ENCODE measurements at places on chromosomes 2 and 18.
A peak's percentile ranks its signal among the peaks of the same experiment; 100 is the strongest.

DNA sequence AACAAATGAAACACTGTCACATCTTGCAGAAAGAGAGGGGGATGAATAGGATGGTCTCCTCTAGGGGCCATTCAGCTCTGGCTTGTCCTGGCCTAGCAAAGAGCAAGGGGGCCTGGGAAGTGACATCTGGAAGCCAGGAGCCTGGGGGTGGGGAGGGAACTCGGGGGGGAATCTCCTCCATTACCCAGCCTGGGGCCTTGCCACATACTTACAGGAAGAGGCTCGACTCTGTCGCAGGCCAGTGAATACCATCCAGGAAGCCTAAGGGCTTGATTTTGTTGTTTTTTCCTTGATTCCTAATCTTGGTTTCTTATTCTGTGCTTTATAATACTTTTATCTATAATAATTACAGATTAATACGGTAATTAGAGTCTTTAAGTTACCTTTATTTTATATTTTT, 797.5 kb upstream of the ID2 start:
- no peak for DNase-seq

DNA sequence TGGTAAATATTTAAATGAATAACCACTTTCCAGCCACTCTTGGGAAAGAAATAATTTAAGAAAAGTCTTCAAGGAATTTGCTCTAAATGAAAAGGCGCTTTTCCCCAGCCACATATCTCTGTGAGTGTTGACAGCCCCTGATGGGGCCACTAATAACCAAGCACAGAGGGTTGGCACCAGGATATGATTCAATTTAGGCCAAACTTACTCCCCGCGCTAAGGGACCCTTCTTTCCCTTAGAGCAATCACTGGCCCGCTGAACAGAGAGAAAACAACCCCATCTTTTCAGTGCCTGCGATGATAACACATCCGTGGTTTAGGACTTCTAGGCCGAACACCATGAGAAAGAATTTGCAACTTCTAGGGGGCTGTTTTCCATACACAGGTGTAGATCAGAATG, 310.8 kb downstream of the EIPR1 start:
- DNase-seq: no peak

DNA sequence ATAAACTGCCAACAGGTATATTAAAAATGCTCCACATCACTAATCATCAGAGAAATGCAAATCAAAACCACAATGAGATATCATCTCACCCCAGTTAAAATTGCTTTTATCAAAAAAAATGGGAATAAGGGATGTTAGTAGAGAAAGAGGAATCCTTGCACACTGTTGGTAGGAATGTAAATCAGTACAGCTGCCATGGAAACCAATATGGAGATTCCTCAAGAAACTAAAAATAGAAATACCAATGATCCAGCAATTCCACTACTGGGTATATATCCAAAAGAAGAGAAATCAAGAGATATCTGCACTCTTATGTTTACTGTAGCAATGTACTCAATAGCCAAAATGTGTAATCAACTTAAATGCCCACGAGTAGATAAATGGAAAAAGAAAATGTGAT, 40.6 kb downstream of the ZRANB3 start:
- DNase-seq: no peak

DNA sequence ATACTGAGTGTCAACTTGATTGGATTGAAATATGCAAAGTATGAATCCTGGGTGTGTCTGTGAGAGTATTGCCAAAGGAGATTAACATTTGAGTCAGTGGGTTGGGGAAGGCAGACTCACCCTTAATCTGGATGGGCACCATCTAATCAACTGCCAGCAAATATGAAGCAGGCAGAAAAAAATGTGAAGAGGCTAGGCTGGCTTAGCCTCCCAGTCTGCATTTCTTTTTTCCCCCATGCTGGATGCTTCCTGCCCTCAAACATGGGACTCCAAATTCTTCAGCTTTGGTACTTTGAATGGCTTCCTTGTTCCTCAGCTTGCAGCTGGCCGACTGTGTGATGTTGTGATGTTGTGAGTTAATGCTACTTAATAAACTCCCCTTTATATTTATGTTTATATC, 577.4 kb downstream of the CPS1 start:
- DNase-seq: no peak

DNA sequence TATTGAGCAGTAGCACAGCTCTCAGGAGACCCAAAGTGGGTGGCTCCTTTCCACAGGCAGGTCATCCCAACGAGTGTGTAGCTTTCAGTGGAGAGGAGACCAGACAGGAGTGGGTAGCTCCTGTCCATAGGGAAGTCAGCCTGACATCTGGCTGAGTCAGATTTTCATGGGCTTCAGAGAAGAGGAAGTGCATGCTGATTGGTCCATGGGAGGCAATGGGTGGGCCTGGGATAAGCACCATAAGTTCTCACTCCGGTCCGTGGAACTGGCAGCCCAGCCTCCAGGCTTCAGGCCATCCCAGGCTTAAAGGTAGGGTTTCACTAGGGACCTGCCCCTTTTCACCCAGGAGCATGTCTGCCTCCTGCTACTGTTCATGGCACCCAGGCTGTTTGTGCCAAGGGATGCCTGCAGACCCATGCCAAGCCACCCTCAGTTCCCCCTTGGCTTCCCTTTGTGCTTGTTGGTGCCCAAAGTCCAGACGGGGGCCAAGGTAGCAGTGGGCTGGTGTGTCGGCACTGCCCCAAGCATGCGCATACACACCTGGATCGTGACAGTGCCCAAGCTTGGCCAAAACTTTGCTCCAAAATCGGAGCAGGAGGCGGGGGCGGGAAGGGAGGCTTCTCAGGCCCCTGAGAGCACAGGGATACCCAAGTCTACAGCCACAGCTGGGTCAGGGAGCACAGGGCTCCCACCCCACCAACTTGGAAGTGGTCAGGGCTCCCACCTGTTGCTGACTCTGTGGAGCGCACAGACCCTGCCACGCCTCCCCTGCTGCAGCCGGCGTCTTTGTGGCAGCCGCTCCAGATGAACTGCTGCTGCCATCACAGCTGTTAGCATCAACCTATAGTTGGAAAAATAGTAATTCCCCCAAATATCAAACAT, 26.4 kb downstream of the MARCHF7 start:
- no peak for DNase-seq

- DNase-seq: no peak
These were observed 103.4 kb downstream of the ALPK2 start for GRCh38 chr18:58525517-58525916.

- DNase-seq: no peak
These were observed 893.0 kb upstream of the CHAC2 start for GRCh38 chr2:52874466-52875106.

DNA sequence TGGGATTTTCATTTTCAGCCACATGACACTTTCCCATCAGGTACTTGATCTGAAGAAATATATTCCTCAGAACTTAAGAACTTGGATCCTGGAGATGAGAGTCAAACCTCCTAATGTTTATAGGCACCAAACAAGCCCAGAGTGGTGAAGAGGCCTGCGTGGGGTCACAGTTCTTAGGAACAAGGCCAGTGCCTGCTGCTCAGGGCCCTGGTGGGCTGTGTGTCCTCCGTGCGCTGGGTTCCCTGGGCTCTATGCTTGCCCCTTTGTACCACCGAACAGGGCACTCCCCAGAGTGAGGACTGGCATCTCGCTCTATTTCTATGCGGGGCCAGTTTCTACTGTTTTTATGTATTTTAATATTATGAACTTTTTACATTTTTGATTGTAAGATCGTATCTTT, 76.0 kb upstream of the RBM44 start:
- DNase-seq: no peak

DNA sequence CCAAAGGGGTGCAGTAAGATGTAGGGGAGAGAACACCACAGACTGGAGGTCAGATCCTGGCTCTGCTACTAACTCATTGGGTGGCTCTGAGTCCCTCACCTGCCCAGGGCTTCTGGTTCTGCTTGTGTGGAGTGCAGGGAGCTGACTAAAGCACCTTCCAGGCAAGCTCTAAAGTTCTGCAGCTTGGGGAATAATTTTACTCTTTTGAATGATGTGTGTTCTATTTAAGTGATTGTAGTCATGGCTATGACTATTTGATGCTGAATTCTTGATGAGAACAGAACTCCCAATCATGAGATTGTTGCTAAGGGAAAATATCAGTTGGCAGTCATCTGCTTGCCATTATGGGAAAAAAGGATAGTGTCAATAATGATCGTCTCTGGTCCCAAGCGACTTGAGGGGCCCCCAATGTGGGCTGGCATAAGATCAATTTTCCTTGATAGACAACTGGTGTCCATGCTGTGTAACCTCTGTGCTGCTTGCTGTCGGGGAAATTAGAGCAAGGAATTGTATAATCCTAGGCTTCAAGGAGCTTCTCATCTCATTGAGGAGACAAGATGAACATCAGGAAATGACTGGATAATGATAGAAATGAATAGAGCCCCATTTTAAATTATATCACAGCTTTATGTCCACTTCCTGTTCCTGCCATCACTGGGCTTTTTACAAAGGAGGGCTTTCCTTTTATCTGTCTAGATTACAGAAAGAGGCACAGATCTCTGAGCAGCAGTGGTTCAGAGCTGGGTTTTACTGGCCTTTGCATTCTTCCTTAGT, 131.7 kb downstream of the SLC4A3 start:
- no peak for DNase-seq

GRCh38 chr2:22998359-22998758, 386.6 kb upstream of the KLHL29 start:
- no peak for DNase-seq

DNA sequence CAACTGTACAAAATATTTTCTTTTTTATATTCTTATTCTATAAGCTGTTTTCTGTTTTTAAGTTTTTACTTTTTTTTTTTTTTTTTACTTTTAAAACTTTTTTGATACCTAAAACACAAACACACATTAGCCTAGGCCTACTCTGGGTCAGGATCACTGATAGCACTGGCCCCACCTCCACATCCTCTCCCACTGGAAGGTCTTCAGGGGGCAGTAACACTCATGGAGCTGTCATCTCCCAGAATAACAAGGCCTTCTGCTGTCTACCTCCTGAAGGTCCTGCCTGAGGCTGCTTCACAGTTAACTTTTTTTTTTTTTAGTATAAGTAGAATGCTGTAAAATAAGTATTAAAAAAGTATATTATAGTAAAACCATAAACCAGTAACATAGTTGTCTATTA, 415.1 kb downstream of the PTPRM start:
- no peak for DNase-seq

- DNase-seq: no peak
These were observed 104.8 kb upstream of the TFPI start for GRCh38 chr2:187658952-187659525.

DNA sequence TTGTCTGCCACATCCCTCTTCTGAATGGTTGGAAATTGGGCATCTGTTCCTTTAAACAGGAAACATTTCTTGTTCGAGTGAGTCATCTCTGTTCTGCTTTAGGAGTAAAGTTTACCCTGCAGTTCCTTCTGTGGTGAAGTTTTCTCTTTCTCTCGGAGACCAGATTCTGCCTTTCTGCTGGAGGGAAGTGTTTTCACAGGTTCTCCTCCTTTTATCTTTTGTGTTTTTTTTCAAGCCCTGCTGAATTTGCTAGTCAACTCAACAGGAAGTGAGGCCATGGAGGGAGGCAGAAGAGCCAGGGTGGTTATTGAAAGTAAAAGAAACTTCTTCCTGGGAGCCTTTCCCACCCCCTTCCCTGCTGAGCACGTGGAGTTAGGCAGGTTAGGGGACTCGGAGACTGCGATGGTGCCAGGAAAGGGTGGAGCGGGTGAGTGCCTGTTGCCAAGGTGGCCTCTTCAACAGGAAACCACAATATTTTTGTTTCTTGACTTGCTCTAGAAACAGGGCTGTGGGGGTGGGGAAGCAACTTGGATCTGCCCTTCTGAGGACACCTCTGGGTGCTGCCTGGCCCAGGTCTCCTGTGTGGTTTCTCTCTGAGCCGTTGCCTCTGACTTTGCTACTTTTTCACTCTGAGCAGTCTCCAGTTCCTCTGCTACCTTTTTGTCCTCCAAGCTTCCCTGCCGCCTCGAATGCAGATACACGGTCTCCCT, 2.2 kb upstream of the CASP8 start:
- DNase-seq: peak; percentile 56

DNA sequence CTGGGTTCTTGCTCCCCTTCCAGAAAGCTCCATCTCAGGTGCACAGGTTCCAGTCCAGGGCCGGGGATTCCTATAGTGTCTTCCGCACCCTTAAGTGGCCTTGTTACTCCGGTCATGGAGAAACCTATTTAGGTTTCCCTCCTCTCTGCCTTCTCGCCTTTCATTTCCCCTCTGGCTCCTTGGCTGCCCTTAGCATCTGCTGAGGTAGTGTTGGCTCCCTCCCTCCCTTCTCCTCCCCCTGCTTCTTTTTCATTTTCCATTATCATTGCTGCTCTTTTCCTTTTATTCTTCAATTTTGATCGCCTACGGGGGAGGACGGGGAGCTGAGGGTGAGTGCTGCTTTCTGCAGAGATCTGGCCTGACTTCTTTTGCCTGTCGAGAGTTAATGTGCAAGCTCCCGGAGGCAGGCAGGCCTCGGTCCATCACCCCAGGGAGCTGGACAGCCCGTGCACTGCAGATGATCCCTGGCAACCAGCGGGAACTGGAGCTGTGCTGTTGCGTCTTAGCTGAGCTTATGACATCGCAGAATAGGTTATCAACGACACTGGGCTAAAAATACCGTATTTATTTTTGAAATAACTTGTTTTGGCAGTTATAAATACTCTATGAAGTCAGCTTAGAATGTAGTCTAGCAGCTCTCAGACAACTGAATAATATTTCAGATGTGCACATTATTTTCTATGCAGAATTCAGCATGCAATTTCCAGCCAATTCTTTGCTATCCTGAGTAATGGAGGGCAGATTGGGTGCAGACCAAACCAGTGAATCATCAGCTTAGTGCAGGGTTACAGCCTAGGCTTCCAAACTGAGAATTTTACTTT, 141.9 kb downstream of the SLC4A3 start:
- DNase-seq: no peak

- no peak for DNase-seq
These were observed 79.9 kb downstream of the THADA start for GRCh38 chr2:43515807-43516497.

DNA sequence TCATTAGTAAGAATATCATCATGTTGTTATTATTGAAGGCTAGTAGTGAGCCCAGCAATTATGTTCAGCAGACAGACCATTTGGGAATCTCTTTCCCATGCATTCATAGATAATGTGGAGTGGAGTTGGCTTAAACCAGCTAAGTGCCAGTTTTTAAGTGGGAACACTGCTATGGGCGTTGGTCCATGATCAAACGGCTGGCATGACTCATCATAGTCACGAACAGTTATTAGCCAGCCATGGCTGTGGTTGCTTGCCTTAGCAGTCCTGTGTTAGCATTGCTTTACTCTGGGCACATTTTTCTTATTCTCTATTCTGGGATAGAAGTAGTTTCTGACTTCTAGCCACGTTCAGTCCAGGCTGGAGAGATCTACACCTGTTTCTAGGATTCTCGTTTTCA, 17.7 kb downstream of the EIF4E2 start:
- no peak for DNase-seq

DNA sequence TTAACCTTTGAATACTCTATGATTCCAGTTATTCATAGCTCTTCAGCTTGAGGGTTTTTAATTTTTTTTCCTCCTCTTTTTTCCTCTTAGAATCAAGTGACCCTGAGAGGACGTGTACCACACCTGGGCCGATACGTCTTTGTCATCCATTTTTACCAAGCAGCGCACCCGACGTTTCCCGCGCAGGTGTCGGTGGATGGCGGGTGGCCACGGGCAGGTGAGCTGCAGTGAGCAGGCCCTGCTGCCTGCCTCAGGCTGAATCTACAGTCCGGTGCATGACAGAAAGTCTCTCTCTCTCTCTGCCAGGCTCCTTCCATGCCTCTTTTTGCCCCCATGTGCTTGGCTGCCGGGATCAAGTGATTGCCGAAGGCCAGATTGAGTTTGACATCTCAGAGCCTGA, 153.1 kb downstream of the LAMA3 start:
- DNase-seq: no peak

GRCh38 chr18:36176177-36176584, 11.1 kb upstream of the MOCOS start:
- DNase-seq: no peak

Measured in stimulated activated CD4-positive, alpha-beta T cell treated with anti-CD3 and anti-CD28 coated beads, TNF-alpha, amount 100 ng/mL, for 1 hour (primary cell).